Mucosa of gallbladder (tissue), 1 donor: ENCODE measurements at places on chromosomes 11 and 22.

DNA sequence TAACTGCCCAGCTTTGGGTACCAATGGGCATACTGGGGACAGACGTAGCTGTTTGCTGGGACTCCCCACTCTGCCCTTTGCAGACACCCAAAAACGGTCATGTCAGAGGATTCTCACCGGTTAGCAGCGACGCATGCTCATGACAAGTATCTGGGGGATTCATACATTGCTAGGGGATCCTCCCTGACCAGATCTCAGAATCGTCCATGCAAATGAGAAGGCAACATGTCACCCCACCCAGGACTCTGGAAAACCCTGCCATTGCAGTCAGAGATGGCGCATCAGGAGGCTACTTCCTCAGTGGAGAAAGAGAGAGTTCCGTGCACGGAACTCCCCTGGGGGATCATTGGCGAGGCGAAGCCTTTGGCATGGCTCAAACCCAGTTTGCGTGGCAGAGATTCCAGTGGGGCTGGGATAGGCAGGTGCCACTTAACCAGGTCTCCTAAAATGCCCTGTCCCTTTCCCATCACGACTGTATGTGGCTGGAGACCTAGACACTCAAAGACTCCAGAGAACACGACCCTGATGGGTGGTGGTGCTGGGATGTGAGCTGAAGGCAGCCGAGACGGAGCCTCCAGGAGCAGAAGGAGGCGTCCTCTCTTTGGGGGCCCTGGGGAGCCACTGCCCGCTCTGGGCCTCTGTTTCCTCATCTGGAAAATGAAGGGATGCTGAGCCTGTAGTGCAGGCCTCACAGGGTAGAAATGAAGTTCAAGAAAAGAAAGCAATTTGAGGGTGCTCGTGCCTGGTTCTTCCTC, 4.9 kb downstream of the RGL4 start:
- DNase-seq, result no peak

- no peak for DNase-seq
These were observed 36.0 kb downstream of the CD6 start for GRCh38 chr11:61007383-61007955.

DNA sequence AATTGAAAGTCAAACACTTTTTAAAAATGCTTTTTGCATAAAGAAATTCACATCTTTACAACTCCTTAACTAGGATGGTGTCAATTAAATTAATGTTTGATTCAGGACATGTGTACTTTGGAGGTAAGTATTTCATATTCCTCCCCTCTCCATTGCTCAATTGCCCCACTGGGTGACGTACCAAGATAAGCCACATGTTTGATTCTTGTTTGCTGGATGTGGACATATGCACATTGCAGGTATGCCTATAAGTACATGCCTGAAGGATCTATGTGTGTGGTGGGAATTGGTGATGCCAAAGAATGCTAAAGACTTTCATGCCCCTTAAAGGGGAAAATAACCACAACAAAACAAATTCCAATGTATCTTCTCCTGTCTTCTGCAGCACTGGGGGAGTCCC, 5.8 kb downstream of the CD44 start:
- DNase-seq, result no peak

- no peak for DNase-seq
These were observed 533.6 kb downstream of the CNTN5 start for GRCh38 chr11:99554232-99554903.

- no peak for DNase-seq
These were observed 387.9 kb upstream of the ANO3 start for GRCh38 chr11:25943777-25944661.

GRCh38 chr11:124174001-124174583, 9.1 kb upstream of the OR10D3 start:
- no peak for DNase-seq

GRCh38 chr22:43985532-43985931, 30.3 kb downstream of the SAMM50 start:
- no peak for DNase-seq

DNA sequence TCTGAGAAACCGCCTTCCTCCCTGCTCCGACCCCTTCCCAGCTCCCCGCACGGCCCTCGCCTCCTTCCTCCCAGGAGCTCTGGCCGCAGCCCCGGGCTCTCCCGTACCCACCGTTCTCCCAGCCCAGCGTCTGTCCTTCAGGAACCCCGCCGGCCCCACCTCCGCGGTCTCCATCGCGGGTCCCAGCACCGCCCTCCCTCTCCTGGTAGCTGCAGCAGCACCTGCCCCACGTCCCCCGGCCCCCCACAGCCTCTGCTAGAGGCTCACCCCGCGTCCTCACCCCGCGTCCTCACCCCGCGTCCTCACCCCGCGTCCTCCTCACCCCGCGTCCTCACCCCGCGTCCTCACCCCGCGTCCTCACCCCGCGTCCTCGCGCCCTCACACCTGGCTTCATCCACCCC, 85.9 kb downstream of the WNT7B start:
- DNase-seq, result no peak

- DNase-seq, result peak; percentile 78
These were observed 9.1 kb downstream of the PRR33 start for GRCh38 chr11:1882265-1883238.

DNA sequence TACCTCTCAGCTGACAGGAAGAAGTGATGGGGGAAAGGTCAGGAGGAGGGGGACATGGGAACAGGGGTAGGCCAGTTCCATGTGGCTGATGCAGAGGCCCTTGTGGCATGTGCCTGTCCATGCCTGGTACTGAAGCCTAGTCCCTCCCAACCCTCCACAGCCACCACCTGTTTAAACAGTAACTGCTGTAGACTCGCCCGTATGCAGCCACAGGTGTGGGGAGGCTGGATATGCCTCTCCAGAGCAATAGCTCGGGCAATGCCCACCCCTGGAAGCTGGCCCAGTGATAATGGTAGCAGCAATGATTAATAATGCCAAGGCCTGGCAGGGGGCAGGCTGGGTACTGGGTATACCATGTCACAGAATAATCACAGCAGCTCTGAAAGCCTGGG, 2.3 kb downstream of the SMTN start:
- peak; percentile 81 for DNase-seq

DNA sequence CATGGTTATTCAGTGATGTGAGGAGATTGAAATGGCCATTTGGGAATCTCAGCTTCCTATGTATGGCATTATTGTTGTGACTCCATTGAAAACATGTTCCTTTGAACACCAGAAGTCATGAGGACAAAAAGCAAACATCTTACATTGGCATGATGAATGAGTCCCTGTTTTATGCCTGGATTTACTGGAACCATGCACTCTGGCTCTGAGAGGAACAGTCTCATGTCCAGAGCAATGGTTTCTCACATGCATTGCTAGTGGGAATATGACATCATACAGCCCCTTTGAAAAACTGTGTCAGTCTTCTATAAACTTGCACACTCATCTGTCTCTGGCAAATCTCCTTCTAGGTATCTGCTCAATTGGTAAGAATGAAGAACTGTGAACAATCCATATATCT, 3.4 kb upstream of the KDM4F start:
- DNase-seq, result no peak

DNA sequence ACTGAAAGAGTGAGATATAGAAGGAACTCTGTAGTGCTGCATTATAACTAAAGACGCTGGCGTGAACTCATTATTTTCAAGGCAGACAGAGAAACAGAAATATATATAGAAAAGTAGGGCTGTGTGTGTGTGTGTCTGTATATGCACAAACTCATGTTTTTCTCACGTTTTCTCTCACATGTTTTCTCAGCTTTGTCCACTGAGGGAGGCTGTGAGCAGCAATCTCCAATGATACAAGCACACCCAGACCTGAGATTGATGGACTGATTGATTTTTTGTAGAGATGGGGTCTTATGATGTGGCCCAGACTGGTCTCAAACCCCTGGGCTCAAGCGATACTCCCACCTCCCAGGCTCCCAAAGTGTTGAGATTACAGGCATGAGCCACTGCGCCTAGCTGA, 122.5 kb downstream of the SERGEF start:
- no peak for DNase-seq

DNA sequence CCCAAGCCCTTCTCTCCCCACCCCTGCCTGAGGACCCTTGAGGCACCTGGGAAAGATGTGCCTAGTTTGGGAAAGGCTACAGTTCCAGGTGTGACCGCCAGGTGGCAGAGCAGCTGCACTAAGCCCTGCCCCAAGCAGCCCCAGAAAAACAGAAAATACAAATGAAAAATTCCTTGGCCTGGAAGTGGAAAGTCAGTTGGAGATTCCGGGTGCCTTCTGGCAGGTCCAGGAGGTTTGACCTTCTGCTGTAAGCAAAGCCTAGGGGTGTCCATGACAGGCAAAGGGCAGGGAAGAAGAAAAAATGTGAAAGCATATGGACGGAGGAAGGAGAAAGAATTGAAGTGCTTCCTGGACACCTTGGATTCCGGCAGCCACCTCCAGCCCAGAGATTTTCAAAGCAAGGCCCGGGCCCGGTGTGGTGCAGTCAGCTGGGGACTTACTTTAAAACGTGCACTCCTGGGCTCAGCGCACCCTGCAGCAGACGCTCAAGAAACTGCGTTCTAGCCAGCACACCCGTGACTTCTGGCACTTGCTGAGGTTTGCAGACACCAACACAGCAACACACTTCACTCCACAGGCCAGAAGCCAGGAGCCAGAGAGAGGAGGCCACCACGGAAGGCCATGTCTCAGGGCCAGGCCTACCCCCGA, 37.3 kb upstream of the SLC22A12 start:
- peak; percentile 56 for DNase-seq

GRCh38 chr22:20531404-20532201, 24.2 kb downstream of the MED15 start:
- peak; percentile 60 for DNase-seq

- no peak for DNase-seq
These were observed 16.3 kb upstream of the GPR83 start for GRCh38 chr11:94417386-94417987.

DNA sequence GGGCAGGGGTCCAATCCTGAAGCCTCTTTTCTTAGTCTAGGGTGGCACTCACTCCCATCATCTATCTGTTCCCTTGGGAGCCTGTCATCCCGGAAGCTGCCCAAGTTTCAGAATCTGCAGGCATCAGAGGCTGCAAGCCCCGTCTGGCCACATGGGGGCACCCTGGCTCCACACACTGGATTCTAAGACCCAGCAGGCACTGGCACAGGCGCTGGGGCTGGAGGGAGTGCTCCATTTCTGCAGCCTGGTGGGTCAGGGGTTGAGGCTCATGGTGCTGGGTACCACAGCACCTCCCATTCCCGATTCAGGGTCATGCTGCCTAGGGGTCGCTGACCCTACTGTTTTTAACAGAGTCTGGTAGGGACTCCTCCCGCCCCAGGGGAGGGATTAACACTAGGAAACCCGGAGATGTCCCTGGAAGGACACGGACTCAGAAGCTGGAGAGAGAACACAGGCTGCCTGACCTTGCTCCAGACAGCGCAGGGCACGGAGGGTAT, 243.9 kb upstream of the SYN3 start:
- DNase-seq, result peak; percentile 85

DNA sequence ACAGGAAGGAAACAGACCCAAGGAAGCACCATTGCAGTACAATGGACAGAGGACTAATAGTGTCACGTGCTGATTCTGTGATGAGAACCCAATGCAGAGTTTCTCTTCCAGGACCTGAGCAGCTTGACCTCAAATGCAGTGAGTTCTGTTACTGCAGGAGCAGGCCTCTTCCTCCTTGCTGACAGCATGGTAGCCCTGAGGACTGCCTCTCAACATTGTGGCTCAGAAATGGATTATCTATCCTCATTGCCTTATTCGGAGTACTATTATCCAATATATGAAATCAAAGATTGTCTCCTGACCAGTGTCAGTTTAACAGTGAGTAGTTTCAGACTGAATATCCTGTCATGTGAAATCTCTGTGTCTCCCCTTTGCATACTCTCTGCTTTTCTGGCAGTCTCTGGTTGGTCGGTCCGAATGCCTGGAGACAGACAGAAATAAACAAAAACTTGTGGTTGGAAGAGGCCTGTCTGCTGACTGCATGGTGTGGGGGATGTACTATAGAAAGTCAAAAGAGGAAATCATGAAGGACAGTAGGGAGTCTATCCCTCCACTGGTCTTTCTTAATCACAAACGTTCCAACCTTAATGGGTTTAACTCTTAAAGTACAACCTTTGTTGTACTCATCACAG, 6.9 kb upstream of the MS4A14 start:
- no peak for DNase-seq

GRCh38 chr11:92811341-92811740, 158.1 kb upstream of the MTNR1B start:
- DNase-seq, result no peak

DNA sequence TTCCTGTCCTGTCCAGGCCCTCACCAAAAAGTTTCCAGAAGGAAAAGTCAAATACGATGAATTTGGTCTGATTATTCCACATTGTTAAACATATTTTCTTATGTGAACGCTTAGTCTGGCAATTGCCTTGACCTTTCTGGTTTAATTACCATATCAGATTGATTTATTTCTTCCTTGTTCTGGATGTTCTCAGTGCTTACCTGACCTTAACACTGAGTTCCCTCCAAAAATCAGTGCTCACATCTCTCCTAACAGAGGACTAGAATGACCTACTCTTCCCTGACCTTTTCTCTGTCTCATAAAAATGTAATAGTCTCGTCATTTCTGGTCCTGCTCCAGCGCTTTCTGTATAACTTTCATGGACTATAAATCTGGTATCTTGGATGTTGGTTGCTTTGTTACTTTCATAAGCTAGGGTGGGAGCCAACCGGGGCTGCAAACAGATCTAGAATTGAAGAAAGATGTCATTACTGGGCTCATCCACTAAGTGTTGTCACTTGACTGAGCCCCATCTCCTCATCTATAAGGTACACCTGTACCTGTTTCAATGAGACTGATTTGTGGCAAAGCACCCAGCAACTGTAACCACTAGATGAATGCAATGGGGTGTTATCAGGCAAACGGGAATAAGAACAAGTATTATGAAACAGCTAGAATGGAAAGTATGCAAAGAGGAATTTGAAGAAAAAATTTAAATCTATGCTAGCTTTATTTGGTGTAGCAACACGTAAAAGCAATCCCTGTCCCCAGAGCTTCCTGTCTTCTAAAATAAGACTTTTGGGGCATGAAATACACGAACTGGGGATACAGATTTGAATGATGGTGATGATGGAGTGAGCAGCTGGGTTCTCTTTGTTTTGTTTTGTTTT, 2.4 kb downstream of the FADS2 start:
- no peak for DNase-seq

DNA sequence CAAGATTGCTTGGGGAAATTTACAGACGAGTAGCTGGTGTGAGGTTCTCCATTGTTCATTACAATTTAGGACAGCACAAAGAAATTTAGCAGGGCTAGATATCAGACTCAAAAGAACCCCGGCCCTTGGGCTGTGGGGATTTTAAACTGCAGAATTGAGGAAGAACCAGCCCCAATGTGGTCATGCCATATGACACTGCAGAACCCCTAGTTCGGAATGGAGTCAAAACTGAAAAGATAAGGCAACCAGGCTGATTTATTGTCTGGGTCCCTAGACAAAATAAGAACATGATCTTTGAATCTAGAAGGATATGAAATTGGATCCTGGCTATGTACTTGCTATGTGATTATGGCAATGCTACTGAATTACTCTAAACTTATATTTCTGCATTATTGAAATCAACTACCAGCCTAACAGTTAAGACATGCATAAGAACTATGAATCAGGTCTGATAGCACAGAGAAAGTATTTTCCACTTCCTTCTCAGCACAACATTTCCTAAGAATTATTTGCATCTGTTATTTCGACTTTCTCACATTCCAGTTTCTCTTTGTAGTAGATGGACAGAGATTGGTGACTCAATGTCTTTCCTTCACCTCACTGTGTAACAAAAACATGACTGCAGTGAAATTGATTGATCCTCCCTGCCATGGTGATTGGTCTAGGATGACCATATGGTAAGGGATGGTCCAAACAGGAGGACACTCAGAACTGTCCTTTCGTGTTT, 13.2 kb downstream of the MMP3 start:
- DNase-seq, result no peak
